Daoy (cell line): ENCODE measurements at places on chromosomes 1 and 21. TPM values are rescaled to one million over a fixed set of nuclear protein-coding genes. Genes with fewer than 3 reads are reported as not detected.

Gene PER3
- 1.4 and 2.1 TPM in 2 replicates for total RNA-seq

Gene CHIT1
- not detected in 2 replicates for total RNA-seq

Gene OR2T34
- total RNA-seq: not detected in 2 replicates

Gene CFH
- total RNA-seq: 3.8 and 4.4 TPM in 2 replicates

Gene AIDA
- 25.8 and 29.9 TPM in 2 replicates for total RNA-seq

Gene IGFN1
- 0.51 and 0.54 TPM in 2 replicates for total RNA-seq

Gene IL20
- total RNA-seq: not detected in 2 replicates
